Activated T-helper 1 cell treated with anti-CD3 and anti-CD28 coated beads, Interleukin-2, amount 50 U/mL, for 16 hours (primary cell): ENCODE measurements at places on chromosomes 3 and 15.

DNA sequence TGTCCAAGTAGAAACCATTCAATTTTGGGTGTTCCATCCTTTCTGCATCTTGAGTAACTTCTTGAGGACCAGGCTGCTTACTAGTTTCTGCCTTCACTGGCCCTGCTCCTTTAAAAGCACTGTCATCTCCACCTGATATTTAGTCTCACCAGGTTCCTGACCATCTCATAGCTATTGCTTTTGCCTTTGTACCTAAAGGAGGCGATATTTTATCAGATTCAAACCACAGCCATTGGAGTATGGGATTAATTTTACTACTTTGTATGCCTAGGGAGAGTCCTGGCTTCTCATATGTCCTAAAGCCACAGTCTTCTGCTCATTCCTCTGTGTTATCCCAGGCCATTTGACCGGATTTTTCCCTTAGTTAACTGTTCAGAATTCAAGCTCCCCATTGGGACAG, 51.8 kb upstream of the RFX7 start:
- DNase-seq, result no peak

DNA sequence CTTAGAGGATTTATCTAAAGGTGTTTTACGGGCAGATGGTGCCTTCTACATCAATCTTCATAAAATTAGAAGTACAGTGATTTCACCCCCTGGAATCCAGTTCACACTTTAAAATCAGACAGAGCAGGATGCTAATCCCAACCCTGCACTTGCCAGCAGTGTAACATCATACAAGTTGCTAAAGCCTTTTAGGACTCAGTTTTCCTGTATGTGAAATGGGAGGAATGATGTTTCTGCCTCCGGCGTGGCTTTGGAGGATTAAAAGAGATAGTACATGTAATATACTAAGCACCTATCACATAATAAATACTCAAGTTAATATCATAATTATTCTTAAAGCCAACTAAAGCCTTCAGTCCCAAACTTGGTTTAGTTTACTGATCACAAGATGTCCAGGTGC, 257.2 kb upstream of the THBS1 start:
- DNase-seq, result no peak

DNA sequence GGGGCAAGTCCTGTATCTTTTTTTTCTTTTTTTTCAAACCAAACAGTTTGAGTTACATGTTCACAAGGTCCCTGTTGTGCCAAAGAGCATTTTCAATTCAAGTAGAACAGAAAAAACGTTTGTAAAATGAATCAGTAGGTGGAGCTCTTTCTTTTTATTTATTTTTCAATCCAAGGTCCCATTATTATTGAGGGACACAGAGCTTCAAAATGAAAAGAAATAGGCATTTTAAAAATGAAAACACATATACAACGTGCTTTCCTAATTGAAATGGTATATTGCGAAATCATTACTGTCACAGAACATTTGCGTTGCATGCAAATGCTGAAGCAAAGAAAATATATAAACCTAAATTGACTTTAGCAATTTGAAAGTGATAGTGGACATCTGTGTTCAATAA, 711.0 kb downstream of the MECOM start:
- no peak for DNase-seq

GRCh38 chr3:42780892-42781700, 8.0 kb upstream of the CCDC13 start:
- DNase-seq, result no peak

DNA sequence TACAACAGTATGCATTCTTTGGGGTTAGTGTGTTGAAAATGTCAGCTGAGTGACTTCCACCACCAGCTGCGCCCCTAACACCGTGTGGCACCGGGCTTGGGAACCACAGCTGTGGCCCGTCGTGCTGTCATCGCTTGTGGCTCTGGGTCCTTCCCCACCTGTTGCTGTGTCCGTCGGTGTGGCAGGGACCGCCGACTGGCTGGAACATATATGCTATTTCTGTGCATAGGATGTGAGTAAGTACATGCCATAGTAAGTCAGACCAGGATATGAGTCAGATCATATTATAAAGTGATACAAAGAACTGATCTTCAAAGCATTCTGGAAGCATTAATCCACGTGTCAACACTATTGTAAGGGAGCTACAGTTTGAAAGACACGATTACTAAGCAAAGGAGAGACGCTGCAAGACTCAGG, 31.9 kb downstream of the EHD4 start:
- no peak for DNase-seq

- DNase-seq, result no peak
These were observed 134.3 kb downstream of the POLQ start for GRCh38 chr3:121411523-121411922.

- no peak for DNase-seq
These were observed 35.1 kb upstream of the PTPRG start for GRCh38 chr3:61526308-61526707.

DNA sequence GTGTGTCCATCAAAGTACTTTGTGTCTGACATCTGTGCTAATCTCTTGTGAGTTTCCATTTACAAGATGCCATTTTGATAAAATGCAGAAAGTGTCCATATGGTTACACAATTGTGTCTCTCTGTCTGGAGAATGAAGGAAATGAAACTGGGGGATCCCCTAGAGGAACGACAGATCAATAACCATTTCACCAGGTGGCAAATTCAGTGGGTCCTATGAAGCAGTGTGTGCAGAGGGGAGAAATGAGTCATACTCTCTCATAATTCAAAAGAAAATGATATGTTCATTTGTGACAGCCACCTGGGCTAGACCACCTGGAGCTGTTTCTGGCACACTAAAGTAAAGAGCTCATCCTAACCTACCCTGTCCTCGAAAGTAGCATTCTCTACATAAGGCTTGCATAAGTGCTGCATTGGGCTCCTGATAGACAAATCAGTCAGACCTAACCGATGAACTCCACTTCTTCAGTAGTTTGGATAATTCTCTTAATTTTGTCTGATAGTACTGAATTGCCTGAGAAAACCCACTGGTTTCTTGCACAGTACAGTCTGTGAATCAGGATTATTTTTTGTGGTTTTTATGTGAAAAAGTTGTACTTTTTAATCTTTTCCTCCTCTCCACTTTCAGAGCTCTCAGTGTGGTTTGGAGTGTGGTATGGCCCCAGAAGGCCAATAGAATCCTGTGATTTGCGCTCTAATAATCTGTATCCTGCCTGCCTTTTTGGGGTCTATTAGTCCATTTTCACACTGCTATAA, 10.3 kb upstream of the CD47 start:
- no peak for DNase-seq

DNA sequence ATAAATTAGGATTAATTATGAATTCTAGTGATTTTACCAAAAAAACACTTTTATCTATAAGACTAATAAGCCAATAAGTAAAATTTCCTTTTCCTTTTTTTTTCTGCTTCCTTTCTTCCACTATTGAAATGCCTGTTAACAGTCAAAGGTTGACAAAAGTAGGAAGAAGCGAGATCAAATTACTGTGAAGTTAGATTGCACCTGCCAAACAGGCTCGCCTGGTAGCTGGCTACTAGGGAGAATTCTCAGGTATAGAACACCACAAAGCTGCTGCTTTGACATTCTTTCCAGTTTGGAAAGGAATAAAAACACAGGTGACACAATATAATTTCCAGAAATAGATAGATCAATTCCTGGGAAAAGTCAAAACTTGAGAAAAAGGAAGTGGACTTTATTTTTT, 749.0 kb downstream of the NSUN3 start:
- DNase-seq, result no peak

DNA sequence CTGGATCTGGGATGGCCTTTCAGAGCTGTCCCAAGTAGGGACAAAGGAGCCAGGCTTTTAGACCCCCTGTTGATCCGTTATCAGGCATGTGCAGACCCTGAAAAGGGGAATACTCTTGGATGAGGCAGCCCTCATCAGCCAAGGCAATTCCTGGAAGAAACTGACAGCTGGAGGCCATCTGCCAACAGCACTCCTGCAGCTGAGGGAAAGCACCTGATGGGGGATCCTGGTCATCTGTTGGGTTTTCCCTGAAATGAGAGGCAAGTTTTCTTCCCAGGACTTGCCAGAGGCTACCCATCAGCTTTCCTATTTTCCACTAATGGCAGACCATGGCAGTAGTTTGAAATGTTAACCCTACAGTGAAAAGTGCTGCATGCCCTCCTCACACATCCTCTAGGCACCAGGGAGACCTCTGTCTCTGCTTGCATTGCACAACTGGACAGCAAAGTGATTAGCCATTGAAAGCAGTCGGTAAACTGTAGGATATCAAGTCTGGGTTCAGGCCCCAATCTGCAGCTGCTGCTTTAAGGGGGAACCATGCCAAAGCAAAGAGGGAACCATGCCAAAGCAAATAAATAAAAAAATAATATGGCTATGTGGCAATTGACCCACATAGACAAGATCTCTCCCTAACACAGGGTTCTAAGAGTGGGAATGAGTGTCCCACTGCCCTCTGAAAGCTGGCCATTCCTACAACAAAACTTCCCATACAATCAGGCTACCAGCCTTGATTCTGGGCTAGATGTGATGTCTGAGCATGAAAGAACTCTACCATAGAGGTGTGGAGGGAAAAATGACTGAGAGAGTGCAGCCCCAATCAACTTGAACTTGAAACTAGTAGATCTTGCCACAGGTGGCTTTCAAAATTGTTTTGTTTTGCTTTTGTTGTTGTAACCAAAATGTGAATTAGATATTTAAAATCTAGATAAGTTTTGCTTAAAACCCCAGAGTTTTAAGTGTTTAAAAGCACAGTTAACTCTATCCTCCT, 232.0 kb upstream of the STT3B start:
- no peak for DNase-seq

DNA sequence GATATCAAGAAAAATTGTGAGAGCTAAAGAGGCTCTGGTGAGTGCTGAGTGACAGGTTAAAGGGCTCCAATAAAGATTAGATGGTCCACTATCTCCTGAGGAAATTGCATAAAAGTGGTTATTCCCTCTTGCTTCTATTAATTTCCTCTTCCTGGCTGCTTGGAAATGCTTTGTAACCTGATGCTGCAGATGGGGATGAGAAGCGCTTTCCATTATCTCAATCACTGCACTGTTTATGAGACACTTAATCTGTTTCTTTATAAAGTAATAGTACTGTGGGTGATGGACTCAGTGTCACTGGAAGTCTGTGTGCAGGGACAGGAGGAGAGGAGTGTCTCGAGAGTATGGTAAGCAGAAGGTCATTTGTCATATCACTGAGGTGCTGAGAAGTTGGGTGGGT, 305.3 kb downstream of the EPHB1 start:
- no peak for DNase-seq

DNA sequence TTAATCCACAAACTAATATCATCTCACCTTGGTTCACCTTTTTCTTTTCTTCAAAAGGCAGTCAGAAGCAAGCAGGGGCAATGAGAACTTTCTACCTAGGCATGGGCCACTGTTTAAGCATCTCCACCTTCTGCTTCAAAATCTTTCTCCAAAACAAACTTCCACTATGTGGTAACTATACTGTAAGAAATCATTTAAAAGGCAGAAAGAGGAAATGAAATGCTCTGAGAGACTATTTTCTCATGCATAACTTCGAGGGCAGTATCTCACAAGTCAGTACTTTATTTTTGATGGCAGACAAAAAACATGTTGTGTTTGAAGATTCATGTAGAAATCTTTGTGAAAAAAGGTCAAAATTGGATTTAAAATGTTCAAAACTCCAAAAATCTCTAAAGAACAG, 419.7 kb downstream of the ZBTB20 start:
- no peak for DNase-seq

GRCh38 chr3:88189361-88189810, 39.6 kb downstream of the C3orf38 start:
- no peak for DNase-seq

GRCh38 chr3:47961815-47962606, 54.2 kb downstream of the MAP4 start:
- DNase-seq, result no peak

- DNase-seq, result no peak
These were observed 46.4 kb upstream of the MBNL1 start for GRCh38 chr3:152222327-152222726.

- DNase-seq, result no peak
These were observed 508.6 kb downstream of the FHIT start for GRCh38 chr3:60742606-60743145.

DNA sequence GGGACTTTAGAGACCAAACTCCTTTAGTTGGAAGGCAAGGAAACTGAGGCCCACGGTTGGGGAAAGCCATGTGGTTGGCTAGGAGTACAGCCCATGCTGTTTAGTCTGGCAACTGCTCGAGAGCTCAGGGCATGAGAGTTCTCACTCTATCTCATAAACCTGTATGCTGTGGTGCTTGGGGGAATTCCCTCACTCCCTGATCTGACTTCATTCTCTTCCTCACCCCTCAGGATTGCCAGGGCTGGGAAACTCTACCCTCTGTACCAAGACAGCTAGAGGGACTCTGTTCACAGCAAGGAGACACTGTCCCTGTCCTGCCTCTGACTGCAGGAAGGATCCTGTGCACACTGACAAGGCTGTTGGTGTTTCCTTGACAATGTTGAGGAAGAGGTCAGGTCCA, 230.2 kb downstream of the ZNF621 start:
- no peak for DNase-seq

DNA sequence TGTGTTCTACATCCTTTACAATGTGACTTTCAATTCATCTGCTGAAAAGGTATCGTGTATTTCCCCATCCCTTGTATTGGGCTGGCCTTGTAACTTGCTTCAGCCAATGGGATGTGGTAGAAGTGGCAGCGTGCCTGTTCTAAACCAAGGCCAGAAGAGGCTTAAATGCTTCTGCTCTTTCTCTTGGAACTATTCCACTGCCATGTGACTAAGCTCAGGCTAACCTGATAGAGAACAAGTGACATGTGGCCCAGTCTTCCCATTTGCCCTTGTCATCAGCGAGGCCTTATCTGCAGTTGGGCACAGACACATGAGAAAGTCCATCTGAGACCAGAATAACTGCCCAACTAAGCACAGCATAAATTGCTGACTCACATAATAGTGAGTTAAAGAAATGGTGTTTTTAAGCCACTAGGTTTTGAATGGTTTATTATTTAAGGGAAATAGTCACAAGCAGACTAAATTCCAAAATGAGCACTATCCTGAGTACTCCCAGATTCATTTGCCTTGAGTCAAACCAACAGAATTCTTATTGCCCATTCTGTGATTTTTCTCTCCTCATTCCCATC, 230.2 kb downstream of the CPNE4 start:
- no peak for DNase-seq

DNA sequence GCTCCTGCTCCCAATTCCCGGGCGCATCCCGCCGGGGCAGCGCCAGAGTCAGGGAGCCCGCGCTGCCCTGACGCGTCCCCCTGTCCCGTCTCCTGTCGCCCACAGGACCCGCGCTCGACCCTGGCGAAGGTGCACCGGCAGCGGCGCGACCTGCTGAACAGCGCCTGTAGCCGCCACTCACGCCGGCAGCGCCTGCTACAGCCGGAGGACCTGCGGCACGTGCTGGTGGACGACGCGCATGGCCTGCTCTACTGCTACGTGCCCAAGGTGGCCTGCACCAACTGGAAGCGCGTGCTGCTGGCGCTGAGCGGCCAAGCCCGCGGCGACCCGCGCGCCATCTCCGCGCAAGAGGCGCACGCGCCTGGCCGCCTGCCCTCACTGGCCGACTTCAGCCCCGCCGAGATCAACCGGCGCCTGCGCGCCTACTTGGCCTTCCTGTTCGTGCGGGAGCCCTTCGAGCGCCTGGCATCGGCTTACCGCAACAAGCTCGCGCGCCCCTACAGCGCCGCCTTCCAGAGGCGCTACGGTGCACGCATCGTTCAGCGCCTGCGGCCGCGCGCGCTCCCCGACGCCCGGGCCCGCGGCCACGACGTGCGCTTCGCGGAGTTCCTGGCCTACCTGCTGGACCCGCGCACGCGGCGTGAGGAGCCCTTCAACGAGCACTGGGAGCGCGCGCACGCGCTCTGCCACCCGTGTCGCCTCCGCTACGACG, 16.9 kb downstream of the C3orf22 start:
- no peak for DNase-seq

- DNase-seq, result no peak
These were observed 20.8 kb upstream of the CNBP start for GRCh38 chr3:129204473-129204872.
